ENCODE measurements at places on chromosomes 5 and 9.

GRCh38 chr5:177035976-177036375 lies 13.5 kb downstream of the ZNF346 start:
- H3K36me3 ChIP-seq = peaks cover 10% of the 10 kb centered on the region
- no peaks in the 10 kb centered on the region for H3K27me3 ChIP-seq
- H3K4me3 ChIP-seq = no peak overlapping the region
- H3K27ac ChIP-seq = no peak overlapping the region

GRCh38 chr9:100309992-100310391 lies 42.8 kb downstream of the TEX10 start:
- no peak overlapping the region for H3K27ac ChIP-seq
- peaks cover 3% of the 10 kb centered on the region for H3K36me3 ChIP-seq
- no peaks in the 10 kb centered on the region for H3K4me1 ChIP-seq
- H3K4me3 ChIP-seq = no peak overlapping the region
- no peak for DNase-seq

GRCh38 chr5:66518753-66519152 lies 77.4 kb upstream of the MAST4 start:
- no peaks in the 10 kb centered on the region for H3K36me3 ChIP-seq
- no peaks in the 10 kb centered on the region for H3K27me3 ChIP-seq
- no peak overlapping the region for H3K27ac ChIP-seq
- no peaks in the 10 kb centered on the region for H3K4me1 ChIP-seq

DNA sequence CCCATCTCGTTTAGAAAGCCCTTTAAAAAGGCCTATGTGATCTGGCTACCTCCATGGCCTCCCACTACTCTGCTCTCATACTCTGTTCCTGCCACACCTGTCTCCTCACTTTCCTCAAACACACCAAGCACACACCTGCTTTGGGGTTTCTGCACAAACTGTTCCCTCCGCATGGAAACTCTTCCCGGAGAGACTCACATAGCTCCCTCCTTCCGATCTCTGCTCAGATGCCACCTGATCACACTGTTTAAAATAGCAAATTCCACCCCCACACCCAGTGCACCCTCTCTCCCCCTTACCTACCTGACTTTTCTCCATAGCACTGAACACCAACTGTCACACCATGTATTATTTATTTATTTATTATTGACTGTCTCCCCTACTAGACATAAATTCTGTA lies 84.0 kb upstream of the NR4A3 start:
- DNase-seq = no peak
- no peak overlapping the region for H3K4me3 ChIP-seq
- no peaks in the 10 kb centered on the region for H3K4me1 ChIP-seq
- H3K36me3 ChIP-seq = no peaks in the 10 kb centered on the region

DNA sequence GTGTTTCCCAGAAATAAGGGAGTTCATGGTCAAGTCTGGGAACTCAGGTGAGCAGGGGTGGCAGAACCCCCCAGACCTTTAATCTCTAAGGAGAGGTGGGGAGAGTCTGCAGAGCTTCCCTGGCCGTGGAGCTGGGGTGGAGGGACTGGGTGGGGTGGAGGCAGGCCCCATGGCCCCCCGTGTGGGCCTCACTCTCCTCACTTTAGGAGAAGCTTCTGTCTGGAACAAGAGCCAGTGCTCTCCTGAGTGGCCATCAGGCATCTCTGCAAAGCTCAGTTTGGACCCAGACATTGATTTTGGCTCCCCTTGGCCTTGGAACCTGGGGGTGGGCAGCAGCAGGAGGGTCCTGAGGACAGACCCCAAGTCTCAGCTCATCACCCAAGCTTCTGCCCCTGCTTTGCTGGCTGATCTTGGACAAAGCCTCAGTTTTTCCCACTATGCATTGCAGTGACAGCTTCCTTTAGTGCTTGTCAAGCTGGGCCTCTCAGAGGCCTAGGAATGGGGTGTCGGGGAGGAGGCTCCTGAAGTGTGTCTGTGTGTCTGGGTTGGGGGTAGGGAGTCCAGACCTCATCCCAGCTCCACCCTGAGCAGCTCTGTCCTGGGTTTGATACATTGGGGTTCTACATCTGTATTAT lies 3.5 kb upstream of the GBGT1 start:
- H3K4me1 ChIP-seq = no peaks in the 10 kb centered on the region
- no peak overlapping the region for H3K4me3 ChIP-seq
- no peaks in the 10 kb centered on the region for H3K36me3 ChIP-seq
- H3K27ac ChIP-seq = no peak overlapping the region
- peaks cover 26% of the 10 kb centered on the region for H3K27me3 ChIP-seq
- DNase-seq = no peak

DNA sequence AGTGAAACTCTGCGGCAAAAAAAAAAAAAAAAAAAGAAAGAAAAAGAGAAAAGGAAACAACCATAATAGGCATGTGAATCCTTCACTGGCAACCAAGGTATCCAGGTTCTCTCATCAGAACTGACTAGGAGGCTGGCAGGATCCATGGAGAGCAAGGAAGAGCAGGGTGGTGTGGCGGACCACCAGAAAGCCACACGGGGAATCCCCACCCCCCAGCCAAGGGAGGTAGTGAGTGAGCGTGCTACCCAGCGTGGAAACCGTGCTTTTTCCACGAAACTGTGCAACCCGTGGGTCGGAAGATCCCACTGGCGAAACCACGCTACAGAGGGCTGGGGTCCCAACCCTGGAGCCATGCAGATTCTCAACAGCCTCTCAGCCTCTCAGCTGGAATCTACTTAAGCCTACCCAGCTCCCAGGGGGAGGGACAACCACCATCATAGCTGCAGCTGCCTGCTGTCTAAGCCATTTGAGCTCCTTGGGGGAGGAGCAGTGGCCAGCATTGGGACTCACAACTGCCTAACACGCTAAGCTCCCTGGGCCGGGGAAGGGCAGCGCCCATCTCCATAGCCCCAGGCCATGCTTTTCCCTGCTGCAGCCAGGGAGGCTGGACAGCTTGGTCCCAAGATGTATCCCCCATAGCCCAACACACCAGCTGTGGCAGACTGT lies 91.6 kb downstream of the PRELID2 start:
- no peaks in the 10 kb centered on the region for H3K27me3 ChIP-seq
- H3K36me3 ChIP-seq = no peaks in the 10 kb centered on the region
- no peak overlapping the region for H3K4me3 ChIP-seq
- DNase-seq = no peak

DNA sequence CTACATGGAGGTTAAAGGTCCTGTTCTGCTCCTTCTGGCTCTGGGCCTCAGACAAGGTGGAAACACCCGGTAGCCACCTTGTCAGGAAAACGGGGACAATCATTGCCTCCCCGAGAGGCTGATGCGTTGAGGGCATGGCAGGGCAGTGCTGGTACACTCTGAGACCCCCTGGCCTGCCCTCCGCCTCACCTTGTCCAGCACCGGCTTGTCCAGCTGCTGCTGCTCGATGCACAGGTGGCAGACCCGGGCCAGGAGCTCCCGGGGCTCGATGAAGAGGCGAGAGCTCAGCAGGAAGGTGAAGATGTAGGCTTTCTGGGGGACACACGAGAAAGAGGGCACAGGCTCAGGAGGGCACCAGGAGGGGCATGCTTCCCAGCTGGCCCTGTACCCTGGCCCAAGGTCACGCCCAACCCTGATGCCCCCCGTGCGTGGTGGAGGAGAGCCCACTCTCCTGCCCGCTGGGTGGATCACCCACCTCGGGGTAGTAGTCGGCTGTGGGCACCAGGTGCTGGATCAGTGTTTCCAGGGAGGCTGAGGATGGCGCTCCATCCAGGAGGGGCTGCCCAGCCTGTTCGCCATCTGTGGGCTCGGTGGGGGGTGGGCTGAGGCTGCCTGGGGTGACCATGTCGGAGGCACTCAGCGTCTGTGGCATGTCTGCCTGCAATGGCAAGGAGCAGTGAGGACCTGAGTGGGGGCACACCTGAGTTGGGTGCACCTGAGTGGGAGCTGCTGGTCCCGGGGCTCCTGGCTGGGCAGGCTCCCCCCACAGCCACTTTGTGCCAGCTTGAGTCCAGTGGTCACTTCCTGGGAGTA lies 66.0 kb upstream of the RNF130 start:
- no peak overlapping the region for H3K4me3 ChIP-seq
- H3K27ac ChIP-seq = no peak overlapping the region
- H3K36me3 ChIP-seq = no peaks in the 10 kb centered on the region
- H3K4me1 ChIP-seq = peaks cover 7% of the 10 kb centered on the region

DNA sequence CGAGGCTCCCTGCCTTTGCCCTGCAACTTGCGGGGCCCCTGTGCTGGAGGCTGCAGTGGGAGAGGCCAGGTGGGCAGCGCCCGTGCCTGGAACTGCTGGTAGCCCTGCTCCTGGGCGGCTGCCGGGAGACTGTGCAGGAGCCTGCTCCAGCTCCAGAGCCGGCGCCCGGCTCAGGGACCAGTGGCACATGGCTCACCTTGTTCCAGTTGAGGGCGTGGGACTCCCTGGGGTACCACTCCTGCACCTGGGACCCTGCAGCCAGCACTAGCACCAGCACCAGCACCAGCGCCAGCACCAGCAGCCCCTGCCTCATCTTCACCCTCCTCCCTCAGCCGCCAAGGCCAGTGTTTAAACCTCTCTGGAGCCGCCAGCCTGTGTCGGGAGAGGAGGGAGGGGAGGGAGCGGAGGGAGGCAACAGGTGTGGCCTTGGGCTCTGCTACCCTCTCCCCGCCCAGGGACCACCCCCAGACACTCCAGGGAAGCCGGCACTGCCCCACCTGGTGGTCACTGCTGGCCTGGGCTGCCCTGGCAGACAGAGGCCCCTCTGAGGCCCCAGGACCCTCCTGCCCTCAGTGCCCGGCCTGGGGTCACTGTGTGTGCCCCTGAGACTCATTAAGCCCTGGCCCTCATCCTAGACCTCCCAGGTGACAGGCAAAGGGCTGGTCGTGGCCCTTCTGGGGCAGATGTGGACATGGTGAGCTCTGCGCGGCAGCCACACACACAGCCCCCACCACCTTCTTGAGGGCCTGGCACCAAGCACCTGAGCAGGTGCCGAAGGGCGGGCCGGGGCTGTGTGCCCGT lies at the start of gene LCN10:
LCN10 (minus strand) TSS at position 350 of the 801 bp plus-strand sequence; CDS start at position 313, 37 bp downstream.
- H3K27me3 ChIP-seq = no peaks in the 10 kb centered on the region
- H3K36me3 ChIP-seq = no peaks in the 10 kb centered on the region
- no peak within 1 kb of the TSS for H3K27ac ChIP-seq
- no peaks in the 10 kb centered on the region for H3K4me1 ChIP-seq
- no peak for DNase-seq
- H3K4me3 ChIP-seq = peak within 1 kb of the TSS; percentile 47

- H3K36me3 ChIP-seq = peaks cover 39% of the 10 kb centered on the region
- H3K4me3 ChIP-seq = no peak overlapping the region
- no peak for DNase-seq
- H3K4me1 ChIP-seq = no peaks in the 10 kb centered on the region
These were observed 26.2 kb upstream of the CTNNAL1 start for GRCh38 chr9:109039539-109039938.

All from T-cell (primary cell).